ENCODE measurements at places on chromosomes 6 and 20.

- no peak for DNase-seq
Observed at GRCh38 chr20:40584130-40584809, 104.8 kb downstream of the MAFB start.

DNA sequence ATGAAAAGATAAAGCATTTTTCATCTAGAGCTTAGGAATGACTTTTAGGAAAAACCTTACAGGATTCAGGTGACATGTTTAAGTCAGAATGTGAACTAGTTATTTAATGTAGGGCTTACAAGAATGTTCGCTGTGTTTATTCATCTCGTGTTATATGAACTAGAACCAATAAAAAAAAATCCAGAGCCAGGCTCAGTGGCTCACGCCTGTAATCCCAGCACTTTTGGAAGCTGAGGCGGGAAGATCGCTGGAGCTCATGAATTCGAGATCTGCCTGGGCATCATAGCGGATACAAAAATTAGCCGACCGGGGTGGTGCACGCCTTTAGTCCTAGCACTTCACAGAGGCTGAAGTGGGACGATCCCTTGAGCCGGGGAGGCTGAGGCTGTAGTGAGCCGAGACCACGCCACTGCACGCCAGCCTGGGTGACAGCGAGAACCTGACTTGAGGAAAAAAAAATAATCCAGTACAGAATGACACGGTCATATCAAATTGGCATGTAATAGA lies 46.3 kb downstream of the OR2B2 start:
- DNase-seq: no peak

DNA sequence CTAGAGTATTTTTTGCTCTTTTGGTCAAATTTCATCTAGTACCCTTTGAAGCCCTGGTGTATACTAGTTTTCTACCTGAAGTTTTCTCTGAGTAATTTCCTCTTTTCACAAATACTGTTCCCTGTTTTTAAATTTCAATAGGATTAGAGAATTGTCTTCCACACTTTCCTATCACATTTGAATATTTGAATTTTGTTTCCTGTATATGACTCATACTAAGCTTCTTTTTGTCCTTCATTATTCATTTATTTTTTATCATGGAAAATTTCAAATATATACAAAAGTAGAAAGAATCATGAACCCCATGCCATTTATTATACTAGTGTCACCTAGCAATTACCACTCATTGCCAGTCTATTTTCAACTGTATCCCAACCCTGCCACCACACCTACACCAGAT lies 52.7 kb downstream of the LHFPL5 start:
- no peak for DNase-seq

GRCh38 chr6:138504764-138505689 lies 5.7 kb upstream of the NHSL1 start:
- DNase-seq: no peak

DNA sequence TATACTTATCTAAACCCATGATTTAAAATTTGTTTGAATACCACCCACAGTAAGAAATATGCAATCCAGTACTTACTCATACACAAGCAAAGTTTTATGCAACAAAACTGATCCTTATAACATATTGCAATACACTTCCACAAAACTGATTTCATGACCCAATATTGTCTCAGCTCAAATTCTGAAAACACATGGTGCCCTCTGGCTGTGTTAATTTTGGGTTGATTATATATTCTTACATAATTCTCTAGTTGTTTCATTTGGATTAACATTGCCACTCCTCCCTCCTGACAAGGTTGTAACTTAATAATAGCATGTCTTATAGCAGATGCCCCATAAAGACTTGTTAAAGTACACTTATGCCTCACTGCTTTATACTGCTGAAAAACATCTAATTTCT lies 73.0 kb upstream of the TULP1 start:
- DNase-seq: no peak

DNA sequence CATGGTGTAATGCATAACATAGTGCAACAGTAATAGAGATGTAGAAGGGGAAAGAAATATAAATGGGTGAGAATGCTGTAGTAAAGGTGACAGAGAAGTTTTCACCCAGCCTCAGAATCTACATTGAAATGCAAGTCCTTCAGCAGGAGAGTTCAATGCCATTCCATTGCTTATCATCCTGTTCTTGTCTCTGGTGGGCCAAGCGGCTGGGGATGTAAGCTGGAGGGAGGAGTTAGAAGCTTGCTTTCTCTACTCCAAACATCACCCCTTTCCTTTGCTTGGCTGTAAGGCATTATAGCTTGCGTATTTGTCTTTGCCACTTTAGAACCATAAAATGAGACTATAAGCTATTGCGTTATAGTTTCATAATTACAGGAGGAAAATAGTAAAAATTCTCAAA lies 2.2 kb upstream of the FUT9 start:
- no peak for DNase-seq

GRCh38 chr6:34866509-34866908 lies 21.3 kb downstream of the TAF11 start:
- no peak for DNase-seq

DNA sequence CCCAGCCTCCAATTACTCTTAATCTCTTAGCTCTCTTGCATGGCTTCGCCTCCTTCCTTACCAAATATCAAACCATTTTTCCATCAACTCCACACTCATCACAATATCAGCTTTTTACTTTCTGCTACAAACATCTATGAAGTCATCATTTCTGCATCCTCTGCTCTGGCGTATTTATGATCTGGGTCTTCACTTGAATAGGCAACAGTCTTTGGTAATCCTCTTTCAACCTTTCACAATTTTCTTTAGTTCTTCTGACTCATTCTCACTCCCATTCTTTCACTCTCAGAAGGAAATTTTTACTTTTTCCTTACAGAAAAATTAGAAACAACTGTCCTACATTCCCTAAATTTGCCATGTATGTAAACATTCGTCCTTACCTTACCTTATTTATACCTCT lies 522.4 kb downstream of the HDGFL1 start:
- no peak for DNase-seq

Measured in RWPE1 (cell line).